ENCODE measurements at places on chromosomes 6 and 20.

DNA sequence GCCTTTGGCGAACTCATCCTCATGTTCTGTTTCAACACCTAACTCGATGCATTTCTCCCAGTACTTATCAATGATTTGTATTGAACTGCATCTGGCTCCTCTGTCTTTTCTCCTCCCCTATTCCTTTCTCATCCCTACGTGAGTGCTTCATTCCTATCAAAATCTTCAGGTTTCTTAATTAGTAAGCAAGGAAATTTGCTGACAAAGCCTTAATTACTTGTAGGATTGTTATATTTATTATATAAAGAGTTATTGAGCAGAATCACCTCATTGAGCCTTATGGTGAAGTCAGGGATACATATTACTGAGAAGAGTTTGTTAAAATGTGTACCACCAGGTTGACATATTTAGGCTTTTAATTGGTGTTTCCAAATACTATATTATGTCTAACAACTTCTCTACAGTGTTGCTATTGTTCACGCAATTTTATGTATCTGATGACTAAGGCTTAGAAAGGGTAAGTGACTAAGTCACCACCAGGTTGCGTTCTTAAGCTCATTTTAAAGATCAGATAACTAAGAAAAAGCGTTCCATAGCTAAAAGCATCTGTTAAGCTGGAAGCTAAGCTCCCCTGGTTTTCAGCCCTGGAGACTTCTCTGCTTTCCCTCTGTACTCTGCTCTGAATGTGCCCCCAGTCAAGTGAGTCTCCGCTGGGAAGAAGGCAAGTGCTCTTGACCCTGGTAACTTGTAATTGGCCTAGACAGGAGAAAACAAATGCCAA is 18.9 kb downstream of the SCGN start:
- DNase-seq: no peak

DNA sequence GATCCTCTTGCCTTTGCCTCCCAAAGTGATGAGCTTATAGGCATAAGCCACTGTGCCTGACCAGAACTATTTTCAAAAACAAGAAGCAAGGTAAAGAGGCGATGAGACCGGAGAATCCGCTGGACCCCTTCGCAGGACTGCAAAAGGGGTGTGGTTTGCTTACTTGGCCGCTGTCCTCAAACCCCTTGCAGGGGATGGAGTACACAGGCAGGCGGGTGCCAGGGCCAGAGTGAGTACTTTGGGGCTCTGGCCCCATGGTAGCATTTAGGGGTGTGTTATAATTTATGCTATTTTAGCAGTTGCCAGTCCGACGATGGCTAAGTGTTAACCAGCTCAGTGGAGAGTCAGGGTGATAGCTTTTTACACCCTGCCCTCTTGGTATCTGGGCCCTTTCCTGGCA is 1454.9 kb downstream of the HACE1 start:
- DNase-seq: no peak

DNA sequence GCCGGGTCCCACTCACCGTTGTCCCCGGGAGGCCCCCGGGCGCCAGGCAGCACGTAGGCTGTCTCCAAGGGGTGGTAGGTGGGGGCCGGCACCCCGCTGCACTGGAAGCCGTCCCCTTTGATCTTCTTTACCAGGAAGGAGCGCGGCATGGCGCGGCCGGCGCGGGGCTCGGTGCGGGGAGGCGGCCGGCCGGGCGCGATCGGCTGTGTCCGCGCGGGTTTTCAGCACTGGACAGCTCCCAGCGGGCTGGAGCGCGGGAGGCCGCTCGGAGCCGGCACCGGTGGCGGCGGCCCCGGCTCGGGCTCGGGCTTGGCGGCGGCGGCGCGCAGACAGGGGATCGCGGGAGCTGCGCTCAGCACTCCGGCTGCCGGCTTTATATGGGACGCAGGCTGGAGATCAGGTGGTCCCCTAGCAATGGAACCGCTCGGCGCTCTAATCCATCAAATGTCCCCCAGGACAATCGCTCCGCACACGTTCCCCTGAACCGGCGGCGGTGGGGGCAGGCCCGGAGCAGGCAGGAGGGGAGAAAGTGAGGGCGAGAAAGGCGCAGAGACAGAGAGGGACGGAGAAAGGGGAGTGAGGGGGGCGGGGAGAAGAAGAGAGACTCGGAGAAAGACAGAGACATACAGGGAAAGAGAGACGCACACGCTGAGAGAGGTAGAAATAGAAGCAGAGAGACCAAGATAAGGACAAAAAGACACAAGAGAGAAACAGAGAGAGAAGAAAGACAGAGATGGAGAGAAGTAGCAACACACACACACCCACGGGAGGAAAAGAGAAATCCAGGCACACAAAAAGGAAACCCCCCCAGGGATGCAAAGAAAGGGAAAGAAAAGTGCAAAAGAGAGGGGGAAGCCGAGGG is at the start of gene SCRT2:
Gene SCRT2, minus strand, starts transcription at position 350 of the 862 bp plus-strand sequence. Its CDS starts 201 bp downstream, at position 149.
- DNase-seq: peak; percentile 17

DNA sequence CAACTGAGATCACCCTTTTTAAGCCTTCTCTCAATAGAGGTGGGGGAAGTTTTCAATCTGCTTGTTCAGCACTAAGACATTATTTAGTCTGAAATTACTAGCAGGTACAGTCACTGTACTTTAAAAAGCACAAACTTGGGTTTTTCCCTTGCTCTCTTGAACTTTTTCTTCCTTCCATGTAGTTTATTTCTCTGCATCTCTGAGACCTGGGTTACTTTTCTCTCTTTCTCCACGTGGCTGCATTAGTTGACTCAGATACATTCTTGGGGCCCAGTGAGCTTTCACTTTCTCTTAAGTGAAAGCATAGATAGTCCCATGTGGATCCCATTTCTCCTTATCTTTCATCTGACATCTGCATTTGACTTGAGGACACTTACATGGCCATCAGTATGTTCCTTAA is 433.9 kb upstream of the MAP3K7 start:
- DNase-seq: no peak

- DNase-seq: no peak
Measured at GRCh38 chr6:13924146-13924948, 405 bp upstream of the RNF182 start.

DNA sequence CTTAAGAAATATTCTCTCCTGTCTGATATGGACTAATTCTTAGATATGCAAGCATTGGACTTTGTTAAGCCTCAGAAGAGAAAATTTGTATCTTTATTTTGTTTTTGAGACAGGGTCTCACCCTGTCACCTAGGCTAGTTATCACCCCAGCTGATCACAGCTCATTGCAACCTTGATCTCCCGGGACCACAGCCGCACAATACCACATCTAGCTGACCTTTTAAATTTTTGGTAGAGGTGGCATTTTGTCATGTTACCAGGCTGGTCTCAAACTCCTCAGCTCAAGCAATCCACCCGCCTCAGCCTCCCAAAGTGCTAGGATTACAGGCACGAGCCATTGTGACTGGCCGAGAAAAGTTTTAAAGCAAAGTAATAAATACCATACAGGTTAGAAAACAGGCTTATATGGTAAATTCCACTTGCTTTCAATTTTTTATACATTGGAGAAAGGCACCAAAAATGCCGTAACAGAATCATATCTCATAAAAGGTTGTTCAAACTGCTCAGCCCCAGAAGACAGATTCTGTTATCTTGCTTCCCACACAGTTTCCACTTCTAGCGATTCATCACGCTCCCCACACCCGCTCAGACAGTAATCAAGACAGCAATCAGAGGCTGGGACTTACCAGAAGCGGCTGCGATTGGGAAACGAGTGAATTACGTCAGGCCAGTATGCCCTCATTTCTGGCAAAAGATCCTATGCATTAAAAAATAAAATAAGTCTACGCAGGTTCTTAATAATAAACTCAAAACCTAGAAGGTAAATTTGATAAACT is 13.8 kb downstream of the RNASET2 start:
- peak; percentile 65 for DNase-seq

DNA sequence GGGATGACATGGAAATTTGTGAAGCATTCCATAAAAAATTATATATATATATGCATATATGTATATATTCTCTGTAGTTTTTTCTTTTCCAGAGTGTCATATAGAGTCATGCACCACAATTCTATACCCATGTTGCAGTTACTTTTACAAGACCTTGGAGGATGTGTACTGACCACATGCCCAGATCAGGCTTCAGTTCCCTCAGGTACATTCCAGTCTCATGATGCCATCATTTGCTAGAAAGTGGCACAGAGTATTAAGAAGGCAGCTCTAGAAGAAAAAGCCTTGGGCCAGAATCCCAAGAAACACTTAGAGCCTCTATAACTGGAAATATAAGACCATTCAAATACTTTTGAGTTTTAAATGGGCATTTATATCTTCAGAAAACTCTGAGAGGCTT is 685.5 kb upstream of the FLRT3 start:
- no peak for DNase-seq

DNA sequence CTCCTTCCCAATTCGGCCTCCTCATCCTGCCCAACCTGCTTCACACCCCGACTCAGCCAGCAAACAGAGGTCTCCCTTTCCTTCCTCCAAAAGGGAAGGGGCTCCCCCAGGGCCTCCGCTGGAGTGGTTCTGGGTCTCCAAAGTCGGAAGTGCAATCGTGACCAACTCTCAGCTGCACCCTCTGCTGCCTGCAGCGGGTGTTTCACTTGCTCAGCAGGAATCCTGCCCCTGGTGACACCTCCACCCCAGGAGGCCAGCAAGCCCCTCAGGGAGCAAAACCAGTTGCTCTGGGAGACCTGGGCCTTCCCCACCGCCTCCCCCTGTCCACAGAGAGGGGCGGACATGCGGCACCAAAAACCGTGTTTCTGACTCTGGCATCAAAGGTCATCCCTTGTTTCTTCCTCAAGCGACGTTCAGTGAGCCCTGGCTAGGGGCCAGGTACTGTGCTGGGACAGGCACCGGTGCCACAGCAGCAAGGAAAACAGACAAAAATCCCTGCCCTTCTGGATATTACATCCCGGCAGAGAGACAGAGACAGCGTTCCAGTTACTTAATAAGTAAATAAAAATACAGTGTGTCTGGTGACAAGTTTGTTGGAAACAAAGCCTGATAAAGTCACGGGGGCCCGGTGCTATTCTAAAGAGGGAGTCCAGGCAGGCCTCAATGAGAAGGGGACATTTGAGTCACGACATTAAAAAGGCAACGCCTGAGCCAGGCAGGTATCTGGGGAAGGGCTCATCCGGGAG is 219.0 kb downstream of the BMP7 start:
- DNase-seq: no peak

- no peak for DNase-seq
Measured at GRCh38 chr6:139152892-139153271, 18.0 kb downstream of the HECA start.

DNA sequence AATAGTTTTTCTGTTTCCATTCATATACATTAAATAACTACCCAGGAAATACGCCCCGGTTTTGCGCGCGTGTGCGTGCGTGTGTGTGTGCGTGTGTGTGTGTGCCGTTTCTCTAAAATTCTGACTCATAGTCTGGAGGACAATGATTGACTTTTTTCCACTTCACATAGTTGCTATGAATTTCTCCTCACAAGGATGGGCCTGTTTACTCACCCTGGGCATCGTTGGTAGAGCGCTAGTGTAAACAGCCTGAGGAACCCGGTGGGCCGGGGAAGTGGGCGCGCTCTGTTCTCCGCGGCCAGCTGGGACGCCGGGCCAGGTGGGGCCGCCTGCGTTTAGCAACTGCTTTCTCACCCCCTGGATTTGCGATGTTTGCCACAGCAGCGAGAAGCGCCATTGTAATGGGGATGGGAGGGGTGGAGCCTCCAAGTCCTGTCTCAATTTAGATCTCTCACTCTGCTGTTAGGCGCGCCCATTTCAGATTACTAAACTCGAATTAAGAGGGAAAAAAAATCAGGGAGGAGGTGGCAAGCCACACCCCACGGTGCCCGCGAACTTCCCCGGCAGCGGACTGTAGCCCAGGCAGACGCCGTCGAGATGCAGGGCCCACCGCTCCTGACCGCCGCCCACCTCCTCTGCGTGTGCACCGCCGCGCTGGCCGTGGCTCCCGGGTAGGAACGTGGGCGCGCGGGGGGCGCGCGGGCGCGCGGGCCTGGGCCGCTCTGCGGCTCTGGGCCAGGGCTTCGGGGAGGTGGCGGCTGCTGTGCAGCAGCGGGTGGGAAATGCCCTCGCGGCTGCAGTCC is at the start of gene CD109:
Gene CD109, plus strand, starts transcription at position 585 of the 803 bp plus-strand sequence. Its CDS starts 13 bp downstream, at position 598.
- peak; percentile 44 for DNase-seq

All from stimulated activated CD4-positive, alpha-beta T cell treated with anti-CD3 and anti-CD28 coated beads, TNF-alpha, amount 100 ng/mL, for 4 hours (primary cell).